ENCODE measurements at places on chromosomes 5 and 9.

- DNase-seq: no peak
Observed at GRCh38 chr9:107727086-107727780, 237.7 kb upstream of the KLF4 start.

DNA sequence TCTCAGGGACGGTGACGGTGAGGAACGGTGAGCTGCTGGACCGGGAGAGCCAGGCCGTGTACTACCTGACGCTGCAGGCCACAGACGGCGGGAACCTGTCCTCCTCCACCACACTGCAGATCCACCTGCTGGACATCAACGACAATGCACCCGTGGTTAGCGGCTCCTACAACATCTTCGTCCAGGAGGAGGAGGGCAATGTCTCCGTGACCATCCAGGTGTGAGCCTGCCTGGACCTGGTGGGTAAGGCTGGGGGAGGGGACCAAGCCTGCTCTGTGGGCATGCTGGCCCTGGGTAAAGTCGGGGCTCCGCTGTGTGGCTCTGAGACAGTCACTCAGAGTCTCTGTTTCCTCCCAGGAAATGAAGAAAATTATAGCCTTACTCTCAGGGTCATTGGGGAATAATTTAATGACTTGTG, 29.3 kb downstream of the CDHR2 start:
- no peak for DNase-seq

DNA sequence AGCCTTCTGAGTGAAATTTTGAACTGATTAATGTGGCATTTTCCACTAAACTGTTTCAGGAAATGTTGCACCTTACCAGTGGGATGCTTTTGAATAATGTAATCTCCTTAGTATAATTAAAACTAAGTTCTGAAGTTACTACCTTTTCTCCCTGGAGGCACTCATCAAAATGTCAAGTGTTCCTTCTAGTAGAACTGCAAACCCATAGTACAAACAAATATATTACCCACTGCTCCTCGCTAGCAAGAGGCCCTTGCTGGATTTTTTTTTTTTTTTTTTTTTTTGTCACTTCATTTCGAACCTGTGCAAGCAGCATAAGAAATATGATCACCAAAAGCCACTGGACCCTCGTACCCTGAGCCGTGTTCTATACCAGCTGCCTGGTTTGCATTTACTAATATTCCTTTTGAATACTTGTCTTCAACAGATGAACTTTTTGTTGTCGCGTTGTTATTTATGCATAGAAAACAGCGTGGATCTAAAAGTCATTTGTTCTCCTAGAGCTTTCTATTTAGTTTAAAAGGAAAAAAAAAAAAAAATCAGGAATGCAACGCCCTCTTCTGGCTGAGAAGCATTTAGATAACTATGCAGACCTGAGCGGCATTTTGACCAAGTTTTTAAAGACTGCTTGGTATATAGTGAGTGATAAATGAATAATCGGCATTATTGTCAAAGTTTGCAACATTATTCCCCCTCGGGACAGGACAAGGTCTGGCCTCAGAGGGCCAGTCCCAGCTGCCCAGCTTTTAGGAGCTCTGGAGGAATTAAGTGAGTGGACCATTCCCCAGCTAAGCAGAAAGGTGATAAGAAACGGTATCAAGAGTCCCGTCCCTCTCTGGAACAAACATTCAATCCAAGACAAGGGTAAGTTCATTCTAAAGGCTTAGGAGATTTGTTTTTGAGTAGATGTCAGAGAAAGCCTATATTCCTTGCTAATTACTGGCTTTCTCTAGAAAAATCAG, 162.5 kb upstream of the KIF2A start:
- DNase-seq: no peak

DNA sequence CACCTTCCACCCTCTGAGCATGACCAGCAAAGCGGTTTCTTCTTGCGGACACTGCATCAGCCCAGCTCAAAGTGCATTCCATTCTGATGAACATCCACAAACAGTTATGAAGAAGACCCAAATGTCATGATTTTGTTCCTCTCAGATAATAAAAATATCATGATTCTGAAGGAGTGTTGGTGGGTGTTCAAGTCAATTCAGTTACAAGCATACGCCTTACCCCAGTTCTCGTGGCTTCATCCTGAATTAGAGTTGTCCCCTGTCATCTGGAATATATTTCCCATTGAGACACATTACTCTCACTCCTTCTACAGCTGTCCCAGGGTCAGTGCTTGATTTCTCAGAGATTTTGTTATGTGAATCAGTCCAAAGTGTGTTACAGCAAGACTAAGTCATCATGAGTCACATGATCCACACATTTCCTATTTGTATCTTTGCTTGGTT, 325.4 kb downstream of the RFX3 start:
- no peak for DNase-seq

- DNase-seq: no peak
Observed at GRCh38 chr9:77546376-77546950, 101.7 kb downstream of the GNA14 start.

DNA sequence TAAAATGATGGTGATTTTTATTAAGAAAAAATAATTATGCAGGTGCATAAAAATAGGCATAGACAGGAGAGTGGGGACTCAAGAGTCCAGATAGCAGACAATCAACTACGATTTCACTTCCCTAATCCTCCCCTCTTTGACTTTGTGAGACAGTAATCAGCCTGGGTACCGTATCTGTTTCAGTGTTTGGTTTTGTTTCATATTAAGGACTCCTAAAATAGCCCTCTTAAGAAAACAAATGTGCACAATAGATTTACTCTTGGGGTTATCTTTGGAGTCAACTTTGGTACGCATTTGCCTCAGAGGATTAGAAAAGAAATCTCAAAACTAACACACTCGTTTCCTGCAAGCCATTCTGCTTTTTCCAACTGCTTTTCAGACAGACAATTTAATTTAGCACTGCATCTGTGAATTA, 96.3 kb downstream of the ZNF608 start:
- no peak for DNase-seq

DNA sequence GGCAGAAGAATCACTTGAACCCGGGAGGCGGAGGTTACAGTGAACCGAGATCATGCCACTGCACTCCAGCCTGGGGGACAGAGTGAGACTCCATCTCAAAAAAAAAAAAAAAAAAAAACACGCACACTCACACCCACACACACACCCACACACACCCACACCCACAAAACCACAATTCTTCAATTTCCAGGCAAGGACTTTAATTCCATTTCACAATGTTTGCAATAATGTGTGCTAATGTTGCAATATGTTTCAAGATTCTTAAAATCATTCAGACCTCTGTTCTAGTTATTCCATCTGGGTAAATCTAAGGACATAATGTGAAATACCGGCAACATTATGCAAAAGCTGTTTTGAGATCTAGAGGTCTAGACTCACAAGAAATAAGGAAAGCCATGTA, 28.3 kb downstream of the CCDC69 start:
- DNase-seq: peak; percentile 17

DNA sequence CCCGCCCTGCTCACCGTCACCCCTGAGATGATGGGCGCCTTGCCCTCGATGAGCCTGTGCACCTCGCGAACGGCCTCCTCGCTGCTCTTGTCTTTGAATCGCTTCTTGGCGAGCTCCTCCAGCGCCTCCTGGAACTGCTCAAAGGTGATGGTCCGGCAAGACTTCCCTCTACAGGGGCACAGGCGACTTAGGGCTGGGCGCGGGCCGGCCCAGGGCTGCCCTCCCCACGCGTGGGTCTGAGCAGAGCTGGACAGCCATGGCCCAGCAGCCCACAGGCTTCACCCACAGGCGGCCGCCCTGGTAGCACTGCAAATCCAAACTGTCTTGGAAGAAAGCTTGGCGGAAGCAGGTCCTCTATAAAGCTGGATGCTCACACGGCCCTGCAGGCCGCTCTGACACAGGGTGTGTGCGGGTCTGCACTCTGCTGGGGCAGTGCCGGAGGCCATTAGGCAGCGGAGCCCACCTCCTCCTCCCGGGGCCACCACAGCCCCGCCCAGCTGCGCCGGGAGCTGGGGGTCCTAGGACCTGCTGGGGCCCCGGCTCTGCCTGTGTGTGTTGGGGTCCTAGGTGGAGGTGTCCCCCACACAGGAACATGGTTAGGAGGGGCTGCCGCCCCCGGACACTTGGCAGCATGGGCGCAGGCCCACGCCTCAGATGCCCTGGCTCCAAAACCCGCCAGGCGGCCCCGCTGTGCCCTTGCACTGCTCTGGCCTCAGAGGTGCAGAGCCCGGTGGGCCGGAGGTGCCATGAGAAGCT, 27.0 kb downstream of the TPPP start:
- no peak for DNase-seq

GRCh38 chr5:150208187-150209098, 18.6 kb downstream of the SLC6A7 start:
- DNase-seq: no peak

GRCh38 chr9:94809778-94810177, 83.3 kb downstream of the AOPEP start:
- no peak for DNase-seq

GRCh38 chr9:127406799-127407491, 10.0 kb downstream of the SLC2A8 start:
- DNase-seq: no peak

- DNase-seq: peak; percentile 22
Observed at GRCh38 chr5:68279984-68280383, 64.4 kb downstream of the PIK3R1 start.

DNA sequence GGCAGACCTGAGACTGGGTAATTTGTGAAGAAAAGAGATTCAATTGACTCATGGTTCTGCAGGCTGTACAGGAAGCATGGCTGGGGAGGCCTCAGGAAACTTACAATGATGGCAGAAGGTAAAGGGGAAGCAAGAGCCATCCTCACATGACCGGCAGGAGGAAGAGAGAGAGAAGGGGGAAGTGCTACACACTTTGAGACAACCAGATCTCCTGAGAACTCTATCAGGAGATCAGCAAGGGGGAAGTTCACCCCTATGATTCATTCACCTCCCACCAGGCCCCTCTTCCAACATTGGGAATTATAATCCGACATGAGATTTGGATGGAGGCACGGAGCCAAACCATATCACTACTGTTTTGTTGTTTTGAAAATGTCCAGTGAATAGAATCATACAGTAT, 110.2 kb downstream of the DAPK1 start:
- no peak for DNase-seq

- no peak for DNase-seq
Observed at GRCh38 chr5:156473269-156473908, 146.4 kb downstream of the SGCD start.

GRCh38 chr5:60487885-60488442, 212.0 kb downstream of the DEPDC1B start:
- no peak for DNase-seq

DNA sequence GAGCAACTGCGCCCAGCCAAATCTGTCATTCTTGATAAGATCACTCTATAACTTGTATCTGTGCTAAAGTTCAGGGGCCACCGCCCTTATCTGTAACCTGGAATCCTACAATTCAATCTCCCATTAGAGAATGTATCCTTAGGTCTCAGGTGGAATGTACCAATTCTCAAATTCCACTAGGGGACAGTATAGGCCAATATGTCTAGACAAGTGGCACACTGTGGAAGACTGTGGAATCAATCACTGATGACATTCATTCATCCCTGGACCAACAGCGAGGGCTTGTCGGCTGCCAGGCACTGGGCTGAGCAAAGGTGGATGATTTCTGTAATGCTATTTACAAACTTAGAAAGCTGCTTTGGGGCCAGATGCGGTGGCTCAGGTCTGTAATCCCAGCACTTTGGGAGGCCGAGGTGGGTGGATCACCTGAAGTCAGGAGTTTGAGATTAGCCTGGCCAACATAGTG, 28.7 kb upstream of the MEGF9 start:
- no peak for DNase-seq

GRCh38 chr9:121711797-121712196, 60.4 kb downstream of the DAB2IP start:
- DNase-seq: no peak

GRCh38 chr5:125928663-125929062, 494.5 kb upstream of the GRAMD2B start:
- DNase-seq: no peak

DNA sequence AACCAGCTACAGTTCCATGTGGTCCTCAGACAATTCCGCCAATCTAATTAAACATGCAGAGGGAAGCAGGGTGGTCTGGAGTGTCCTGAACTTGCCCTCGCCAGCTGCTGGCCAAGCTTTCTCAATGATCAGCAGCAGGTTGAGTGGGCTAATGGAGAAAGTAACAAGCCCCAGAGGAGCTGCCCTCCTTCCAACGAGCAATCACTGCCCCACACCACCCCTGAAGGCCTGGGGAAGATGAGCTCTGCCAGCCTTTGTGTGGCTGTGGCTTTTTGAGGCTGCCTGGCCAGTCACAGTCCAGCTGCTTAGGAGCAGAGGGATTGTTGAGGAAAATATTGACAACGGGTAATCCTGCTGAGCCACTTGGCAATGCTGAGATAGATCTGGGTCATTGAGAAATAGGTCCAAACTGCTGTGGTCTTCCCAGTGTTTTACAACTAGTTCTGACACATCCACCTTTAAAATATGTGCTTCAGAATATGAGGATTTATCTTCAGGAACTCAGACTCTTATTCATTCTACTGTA, 107.3 kb downstream of the CD180 start:
- DNase-seq: no peak

GRCh38 chr5:110853267-110853666, 114.5 kb downstream of the SLC25A46 start:
- DNase-seq: no peak

DNA sequence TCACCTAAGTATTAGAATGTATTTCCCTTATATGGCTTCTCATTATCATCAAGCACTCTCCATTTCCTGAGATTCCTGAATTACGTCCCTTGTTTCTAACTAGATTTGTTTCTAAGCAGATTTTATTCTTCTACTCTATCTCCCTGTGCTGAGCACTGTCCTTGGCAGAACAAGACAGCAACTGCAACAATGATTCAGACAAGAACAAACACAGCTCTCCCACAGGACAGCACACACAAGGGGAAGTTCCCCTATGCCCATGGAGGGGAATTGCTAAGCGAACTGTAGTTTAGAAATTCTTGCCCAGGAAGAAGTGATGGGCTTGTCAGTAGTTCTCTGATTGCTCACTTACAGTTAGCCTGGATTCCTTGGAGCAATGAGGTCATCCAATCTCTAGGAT, 759.9 kb downstream of the DTWD2 start:
- DNase-seq: no peak

- DNase-seq: no peak
Observed at GRCh38 chr9:20844916-20845315, 160.9 kb downstream of the FOCAD start.

GRCh38 chr5:151097061-151097460, 16.2 kb upstream of the TNIP1 start:
- DNase-seq: no peak

DNA sequence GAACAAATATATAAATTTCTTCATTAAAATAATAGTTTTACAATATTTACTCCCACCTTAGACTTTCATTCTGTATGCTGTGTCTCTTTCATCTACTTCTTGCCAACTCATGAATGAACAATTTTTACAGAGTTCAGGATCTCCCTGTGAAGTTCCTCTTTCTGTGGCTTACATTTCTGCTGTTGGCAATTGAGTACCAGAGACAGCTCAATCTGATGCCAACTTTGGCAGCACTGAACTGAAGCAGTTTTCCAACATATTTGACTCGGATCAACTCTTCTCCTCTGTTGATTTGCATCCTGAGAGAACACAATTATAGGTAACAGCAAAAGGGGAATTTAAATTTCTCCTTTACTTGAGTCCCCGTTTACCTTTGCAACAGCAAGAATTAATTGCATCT, 1262.2 kb downstream of the EFNA5 start:
- DNase-seq: no peak

All from NK-92 treated with Interleukin-12 subunit alpha and Interleukin-12 subunit beta, amount 100 ng/mL, for 24 hours (cell line).